ENCODE measurements at places on chromosomes 2 and 18.

GRCh38 chr2:4381049-4381448, 677.7 kb downstream of the DCDC2C start:
- peak; percentile 95 for DNase-seq

GRCh38 chr2:29881089-29881730, 40.2 kb downstream of the ALK start:
- DNase-seq: no peak

- no peak for DNase-seq
Observed at GRCh38 chr2:131635611-131636010, 107.9 kb downstream of the CCDC74A start.

GRCh38 chr2:101768556-101769220, 71.2 kb downstream of the MAP4K4 start:
- DNase-seq: no peak

GRCh38 chr2:193462411-193462810, 1267.7 kb upstream of the TMEFF2 start:
- DNase-seq: no peak

DNA sequence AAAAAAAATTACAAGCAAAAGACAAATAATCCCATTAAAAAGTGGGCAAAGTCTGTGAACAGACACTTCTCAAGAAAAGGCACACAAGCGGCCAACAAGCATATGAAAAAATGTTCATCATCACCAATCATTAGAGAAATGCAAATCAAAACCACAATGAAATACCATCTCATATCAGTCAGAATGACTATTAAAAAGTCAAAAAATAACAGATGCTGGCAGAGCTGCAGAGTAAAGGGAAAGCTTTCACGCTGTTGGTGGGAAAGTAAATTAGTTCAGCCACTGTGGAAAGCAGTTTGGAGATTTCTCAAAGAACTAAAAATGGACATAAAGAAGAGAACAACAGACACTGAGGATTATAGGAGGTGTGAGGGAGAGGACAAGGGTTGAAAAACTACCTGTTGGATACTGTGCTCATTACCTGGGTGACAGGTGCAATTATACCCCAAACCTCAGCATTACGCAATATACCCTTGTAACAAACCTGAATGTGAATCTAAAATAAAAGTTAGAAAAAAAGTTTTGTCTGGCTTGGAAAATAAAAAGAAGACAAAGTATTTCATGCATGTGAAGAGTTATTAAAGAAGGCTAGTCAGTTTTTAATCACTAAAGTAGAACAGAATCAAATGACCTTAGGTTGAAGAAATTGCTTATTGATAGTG, 8.7 kb upstream of the ACSL3 start:
- no peak for DNase-seq

DNA sequence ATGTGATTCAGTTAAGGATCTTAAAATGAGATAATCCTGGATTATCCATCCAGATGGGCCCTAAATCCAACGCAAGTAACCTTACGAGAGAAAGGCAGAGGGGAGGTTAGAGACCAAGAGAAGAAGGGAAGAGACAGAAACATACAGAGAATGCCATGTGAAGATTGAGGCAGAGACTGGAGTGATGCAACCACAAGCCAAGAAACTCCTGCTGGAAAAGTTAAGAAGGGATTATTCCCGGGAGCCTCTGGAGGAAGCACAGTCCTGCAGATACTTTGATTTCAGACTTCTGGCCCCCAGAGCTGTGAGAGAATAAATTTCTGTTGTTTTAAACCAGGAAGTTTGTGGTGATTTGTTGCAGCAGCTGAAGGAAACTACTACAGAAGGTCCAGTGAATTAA, 992.7 kb downstream of the BCL11A start:
- DNase-seq: no peak

DNA sequence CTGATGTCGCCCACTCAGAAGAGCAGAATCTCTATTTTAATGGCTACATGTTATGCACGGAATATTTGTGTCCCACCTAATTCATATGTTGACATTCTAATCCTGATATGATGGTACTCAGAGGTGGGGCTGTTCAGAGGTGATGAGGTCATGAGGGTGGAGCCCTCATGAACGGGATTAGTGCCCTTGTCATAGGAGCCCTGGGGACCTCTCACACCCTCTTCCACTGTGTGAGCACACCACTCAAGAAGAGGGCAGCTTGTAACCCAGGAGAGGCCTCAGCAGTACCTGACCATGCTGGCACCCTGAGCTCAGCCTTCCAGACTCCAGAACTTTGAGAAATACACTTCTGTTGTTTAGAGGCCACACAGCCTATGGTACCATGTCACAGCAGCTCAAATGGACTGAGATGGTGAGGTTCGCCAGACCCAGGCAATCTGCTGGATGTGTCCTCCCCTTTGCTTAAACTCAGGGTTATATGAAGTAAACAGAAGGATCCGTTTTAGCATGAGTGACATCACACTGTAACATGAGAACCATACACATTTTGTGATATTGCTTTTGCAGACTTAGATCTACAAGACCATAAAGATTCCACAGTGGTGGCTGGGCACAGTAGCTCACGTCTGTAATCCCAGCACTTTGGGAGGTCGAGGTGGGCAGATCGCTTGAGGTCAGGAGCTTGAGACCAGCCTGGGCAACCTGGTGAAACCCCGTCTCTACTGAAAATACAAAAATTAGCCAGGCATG, 48.7 kb downstream of the ATOH8 start:
- no peak for DNase-seq

DNA sequence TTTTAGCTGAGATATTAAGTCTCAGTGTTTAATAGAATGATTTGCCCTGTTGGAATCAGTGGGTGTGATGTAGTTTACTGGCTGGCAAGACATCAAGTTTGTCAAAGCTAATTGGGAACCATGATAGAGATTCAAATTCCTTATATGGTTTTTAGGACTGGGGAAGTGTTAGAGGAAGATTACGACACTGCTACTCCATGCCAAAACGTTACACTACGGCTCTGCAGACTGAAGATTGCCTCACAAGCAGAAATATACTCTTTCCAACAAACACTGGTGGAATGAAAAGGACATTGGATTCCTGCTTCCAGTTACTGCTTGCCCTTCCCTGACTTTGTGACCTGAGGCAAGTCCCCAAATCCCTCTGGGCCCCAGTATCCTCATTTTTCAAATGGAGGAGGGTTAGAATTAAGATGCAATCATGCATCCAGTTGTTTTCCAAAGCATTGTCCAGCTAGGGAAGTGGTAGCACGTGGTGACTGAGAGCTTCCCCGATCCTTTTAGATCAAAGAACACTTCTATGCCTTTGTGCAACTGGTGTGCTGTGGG, 147.6 kb downstream of the CDC42EP3 start:
- no peak for DNase-seq

- no peak for DNase-seq
Observed at GRCh38 chr2:174074831-174075230, 109.7 kb upstream of the SP3 start.

DNA sequence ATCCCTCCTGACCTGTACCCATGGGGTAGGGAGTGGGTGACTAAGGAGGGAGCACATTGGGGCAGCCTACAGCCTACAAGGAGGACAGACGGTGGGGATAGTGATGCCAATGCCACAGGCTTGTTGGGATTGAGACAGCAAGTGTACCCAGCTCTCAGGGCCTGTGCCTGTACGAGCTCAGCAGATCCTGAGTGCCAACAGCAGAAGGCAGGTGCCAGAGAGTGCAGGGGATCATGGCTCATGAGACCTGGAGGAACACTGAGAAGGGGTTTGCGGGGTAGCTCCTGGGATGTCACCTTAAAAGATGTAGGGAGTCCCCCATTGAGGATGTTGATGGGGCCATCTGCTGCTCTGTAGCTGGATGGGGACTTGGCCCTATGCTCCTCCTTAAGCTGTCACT, 10.3 kb upstream of the SNED1 start:
- DNase-seq: no peak

- DNase-seq: no peak
Observed at GRCh38 chr2:11004199-11004598, 92.5 kb downstream of the KCNF1 start.

GRCh38 chr2:168848225-168848624, 42.0 kb downstream of the SPC25 start:
- peak; percentile 47 for DNase-seq

DNA sequence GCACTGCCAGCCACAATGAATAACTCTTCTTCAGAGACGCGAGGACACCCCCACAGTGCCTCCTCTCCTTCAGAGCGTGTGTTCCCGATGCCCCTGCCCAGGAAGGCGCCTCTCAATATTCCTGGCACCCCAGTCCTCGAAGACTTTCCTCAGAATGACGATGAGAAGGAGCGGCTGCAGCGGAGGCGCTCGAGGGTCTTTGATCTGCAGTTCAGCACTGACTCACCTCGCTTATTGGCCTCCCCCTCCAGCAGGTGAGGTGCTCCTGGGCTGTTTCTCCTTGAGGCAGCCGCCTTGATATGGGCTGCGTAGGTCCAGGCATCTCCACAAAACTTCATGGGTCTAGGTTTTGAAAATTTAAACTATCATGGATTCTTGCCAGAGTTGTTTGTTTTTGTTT, 6.1 kb downstream of the NCAPH start:
- DNase-seq: no peak

DNA sequence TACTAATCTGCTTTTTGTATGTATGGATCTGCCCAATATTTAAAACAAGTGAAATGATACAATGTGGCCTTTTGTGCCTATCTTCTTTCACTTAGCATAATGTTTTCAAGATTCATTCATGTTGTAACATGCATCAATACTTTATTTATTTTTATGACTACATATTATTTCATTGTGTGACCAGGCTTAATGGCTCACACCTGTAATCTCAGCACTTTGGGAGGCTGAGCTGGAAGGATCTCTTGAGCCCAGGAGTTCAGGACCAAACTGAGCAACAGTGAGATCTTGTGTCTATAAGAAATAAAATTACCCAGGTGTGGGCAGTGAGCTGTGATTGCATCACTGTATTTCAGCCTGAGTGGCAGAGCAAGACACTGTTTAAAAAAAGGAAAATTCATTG, 33.2 kb downstream of the SPOPL start:
- no peak for DNase-seq

DNA sequence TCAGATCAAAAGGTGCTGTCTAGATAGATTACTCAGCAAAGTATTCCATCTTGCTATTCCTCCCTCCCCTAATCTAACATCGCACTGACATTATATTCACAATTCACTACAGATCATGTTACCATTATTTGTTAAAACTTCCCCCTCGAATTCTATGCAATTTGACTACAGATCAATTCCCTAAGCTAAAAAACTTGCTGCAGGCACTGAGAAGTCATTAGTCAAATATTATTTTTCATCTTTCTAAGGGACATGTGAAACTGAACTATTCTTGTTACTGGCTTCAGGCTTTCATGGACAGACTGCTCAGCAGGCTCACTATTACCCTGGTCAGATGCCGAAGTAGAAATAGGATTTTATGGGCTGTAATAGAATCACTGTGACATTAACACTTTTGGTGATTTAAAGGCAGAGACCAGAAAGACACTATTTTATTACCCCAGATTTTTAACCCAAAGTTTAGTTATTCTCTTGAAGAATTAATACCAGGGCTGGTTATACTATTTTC, 15.1 kb downstream of the MYL1 start:
- DNase-seq: no peak

GRCh38 chr2:240822280-240822847, 2.3 kb upstream of the KIF1A start:
- DNase-seq: peak; percentile 51

DNA sequence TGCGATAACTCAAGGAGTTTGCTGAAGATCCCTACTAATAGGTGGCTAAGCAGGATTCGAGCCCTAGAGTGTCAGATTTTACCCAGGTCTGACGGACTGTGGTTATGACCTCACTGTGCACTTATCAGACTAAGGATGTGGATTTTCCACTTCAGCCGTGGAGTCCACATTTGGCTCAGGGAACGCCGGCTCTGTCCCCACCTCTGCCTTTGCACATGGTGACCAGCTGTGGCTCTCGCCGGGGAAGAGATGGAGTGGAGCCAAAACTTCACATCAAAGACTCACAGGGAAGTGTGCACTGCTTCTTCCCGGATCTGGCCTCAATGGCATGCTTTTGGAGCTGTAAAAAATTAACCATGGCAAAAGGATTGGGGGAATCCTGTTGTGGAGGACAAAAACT, 249.3 kb upstream of the APCDD1 start:
- no peak for DNase-seq

- DNase-seq: no peak
Observed at GRCh38 chr2:231129216-231129615, 4.4 kb upstream of the HTR2B start.

DNA sequence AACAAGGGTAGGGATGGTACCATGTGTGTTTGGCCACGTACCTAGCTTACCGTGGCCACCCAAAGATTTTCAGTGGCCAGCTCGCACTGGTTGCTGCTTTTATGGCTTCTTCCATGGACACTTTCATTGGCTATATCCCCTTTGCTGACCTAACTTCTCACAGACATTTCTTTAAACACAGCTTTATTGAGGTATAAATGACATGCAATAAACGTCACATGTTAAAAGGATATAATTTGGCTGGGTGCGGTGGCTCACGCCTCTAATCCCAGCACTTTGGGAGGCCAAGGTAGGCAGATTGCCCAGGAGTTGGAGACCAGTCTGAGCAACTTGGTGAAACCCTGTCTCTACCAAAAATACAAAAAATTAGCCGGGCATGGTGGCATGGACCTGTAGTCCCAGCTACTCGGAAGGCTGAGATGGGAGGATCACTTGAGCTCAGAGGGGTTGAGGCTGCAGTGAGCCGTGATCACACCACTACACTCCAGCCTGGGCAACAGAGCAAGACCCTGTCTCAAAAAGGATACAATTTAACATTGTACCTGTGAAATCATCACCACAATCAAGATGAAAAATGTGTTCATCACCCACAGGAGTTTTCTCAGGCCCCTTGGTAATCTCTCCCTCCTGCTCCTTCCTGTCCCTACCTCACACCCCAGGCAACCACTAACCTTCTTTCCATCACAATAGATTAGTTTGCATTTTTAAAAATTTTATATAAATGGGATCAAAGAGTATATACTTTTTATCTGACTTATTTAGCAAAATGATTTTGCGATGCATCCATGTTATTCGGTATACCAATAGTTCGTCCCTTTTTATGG, 127.8 kb upstream of the PPP1CB start:
- no peak for DNase-seq

- DNase-seq: no peak
Observed at GRCh38 chr2:206530727-206531126, 87.4 kb downstream of the ADAM23 start.

DNA sequence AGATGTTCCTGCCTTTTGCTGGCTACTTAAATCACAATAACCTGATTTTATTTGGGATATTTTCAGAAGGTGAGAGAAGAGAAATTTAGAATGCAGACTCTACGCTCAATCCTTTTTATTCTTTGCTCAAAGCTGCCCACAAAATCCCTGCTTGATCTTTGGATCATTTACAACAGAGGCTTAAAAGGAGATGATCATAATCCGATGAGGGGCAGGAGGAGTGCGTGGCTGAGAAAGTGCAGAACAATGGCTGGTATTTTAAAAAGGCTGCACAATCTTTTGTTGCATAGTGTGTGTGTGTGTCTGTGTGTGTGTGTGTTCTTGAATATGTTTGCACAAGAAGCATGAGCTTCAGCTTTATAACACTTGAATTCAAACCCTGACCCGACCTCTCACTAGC, 256.3 kb upstream of the MYT1L start:
- DNase-seq: no peak
